ENCODE measurements at places on chromosomes 3 and 15. TPM values are rescaled to one million over a fixed set of nuclear protein-coding genes. Genes with fewer than 3 reads are reported as not detected.

DNA sequence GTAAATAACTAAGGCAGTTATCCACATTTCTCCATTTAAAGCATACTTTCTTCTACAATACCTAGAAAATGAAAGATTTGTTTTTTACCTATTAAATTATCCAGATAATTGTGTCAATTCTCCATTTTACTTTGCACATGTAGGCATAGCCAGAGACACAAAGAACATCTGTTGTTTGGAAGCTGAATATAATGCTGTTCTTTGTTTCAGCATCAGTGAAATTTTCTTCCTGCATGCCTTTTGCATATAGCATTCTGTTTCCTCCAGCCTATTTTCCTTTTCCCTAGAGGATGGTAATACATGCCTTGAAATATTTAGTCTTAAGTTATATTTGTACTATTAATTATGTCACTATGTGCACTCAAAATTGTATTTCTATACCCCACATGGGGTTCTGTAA is 233.7 kb downstream of the CNTN6 start:
- H3K4me3 ChIP-seq: no peak overlapping the region
- no peak for DNase-seq
- no peaks in the 10 kb centered on the region for H3K27me3 ChIP-seq

DNA sequence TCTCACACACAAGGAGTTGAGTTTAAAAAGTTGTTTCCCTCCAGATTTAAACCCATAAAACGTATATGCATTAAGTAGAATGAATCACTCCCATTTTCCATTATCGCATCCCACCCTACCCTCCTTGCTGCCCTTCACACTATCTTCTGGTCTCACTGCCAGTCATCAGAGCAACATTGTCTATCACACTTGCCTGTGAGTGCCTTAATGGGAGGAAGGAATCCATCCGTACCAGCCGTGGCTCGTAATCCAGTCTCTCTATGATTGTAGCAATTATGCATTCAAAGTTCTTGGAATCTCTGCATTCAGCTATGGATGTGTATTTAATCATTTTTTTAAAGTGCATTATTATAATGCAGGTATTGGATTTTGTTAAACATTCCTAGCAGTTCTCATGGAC is 1.9 kb downstream of the TMEM266 start:
- no peak overlapping the region for H3K4me3 ChIP-seq
- no peaks in the 10 kb centered on the region for H3K36me3 ChIP-seq
- H3K27ac ChIP-seq: no peak overlapping the region
- DNase-seq: no peak

GRCh38 chr3:27216955-27217552 is 152.1 kb downstream of the NEK10 start:
- H3K36me3 ChIP-seq: no peaks in the 10 kb centered on the region
- no peaks in the 10 kb centered on the region for H3K4me1 ChIP-seq
- no peak overlapping the region for H3K4me3 ChIP-seq
- no peak overlapping the region for H3K27ac ChIP-seq
- no peaks in the 10 kb centered on the region for H3K27me3 ChIP-seq
- no peak for DNase-seq

DNA sequence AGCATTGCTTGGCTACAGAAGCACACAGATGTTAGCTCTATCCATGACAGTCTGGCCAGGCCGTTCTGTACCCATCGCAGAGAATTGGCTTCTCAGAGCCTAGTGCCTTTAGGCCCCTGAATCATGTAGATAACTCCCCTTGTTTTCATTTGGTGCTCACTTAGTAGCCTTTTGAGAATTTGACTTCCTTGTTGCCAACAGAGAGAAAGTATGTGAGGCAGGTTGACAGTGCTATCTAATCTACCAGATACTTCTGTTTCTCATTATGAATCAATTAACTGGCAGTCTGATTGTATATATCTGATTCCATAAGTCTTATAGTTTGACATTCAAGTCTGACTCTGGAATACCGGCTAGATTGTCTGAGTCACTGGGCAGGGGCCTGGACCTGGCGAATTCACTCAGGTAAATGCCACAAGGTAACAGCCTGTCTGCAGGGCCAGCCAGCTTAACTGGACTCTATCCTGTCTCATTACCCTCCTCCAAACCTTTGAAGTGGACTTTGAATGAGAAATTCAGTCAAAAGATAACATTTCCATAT is 160.2 kb downstream of the GHSR start:
- no peaks in the 10 kb centered on the region for H3K36me3 ChIP-seq
- H3K4me1 ChIP-seq: peaks cover 9% of the 10 kb centered on the region
- no peak overlapping the region for H3K27ac ChIP-seq
- no peak overlapping the region for H3K4me3 ChIP-seq
- no peaks in the 10 kb centered on the region for H3K27me3 ChIP-seq

DNA sequence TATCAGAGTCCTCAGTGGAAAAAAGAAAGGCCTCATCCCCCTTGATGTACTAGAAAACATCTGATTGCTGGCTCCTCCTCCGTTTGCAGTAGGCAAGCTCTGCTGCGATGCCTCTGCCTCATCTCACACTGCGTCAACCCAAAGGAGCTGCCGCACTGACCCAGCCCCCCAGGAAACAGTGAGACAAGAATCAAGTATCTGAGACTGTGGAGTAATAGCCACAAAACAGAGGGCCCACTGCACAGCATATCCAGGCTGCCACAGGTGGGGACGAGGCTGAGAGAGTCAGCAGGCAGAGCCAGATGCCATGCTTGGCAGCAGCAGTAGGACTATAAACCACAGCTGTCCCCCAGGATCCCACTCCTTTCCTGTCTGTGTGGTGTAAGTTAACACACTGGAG is 165.9 kb downstream of the STAC start:
- H3K36me3 ChIP-seq: no peaks in the 10 kb centered on the region
- H3K4me1 ChIP-seq: no peaks in the 10 kb centered on the region
- DNase-seq: no peak
- H3K4me3 ChIP-seq: no peak overlapping the region

ATP1B3 gene
- 25.4 TPM for total RNA-seq

- no peaks in the 10 kb centered on the region for H3K27me3 ChIP-seq
- no peaks in the 10 kb centered on the region for H3K36me3 ChIP-seq
- H3K4me3 ChIP-seq: no peak overlapping the region
- H3K4me1 ChIP-seq: no peaks in the 10 kb centered on the region
These were observed 132.5 kb downstream of the APBA2 start for GRCh38 chr15:29018120-29018805.

DNA sequence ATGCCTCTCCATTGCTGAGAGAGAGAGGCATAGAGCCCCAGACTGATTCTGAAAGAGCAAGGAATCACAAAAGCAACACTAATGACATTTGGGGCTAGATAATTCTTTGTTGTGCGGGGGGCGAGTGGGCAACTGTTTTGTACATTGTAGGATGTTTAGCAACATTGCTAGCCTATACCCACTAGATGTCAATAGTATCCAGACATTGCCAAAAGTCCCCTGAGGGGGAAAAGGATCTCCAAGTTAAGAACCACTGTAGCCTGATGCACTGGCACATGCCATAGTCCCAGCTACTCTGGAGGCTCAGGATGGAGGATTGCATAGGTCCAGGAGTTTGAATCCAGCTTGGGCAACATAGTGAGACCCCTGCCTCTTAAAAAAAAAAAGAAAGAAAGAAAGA is 22.8 kb upstream of the GOLM2 start:
- no peak for DNase-seq
- no peak overlapping the region for H3K4me3 ChIP-seq
- no peak overlapping the region for H3K27ac ChIP-seq
- no peaks in the 10 kb centered on the region for H3K27me3 ChIP-seq

DNA sequence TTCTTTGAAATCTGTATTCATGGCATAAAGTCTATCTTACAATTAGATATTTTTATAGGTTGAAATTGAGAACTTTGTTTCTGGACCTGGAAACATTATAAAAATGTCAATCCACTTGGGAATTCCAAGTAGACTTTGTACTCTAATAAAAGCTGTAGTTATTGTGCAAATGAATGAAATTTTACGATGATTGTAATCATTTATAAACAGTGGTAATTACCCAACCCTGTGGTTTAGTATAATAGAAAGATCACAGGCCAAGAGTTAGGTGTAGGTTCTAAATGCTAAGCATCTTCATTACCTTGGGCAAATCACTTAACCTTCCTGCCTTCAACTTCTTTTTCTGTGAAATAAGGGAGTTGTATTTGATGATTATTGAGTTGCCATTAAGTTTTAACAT is 13.2 kb upstream of the SLC7A14 start:
- H3K36me3 ChIP-seq: no peaks in the 10 kb centered on the region
- no peaks in the 10 kb centered on the region for H3K4me1 ChIP-seq
- H3K27me3 ChIP-seq: no peaks in the 10 kb centered on the region
- H3K27ac ChIP-seq: no peak overlapping the region
- DNase-seq: no peak

GRCh38 chr3:73557986-73558726 is 66.6 kb downstream of the PDZRN3 start:
- H3K27me3 ChIP-seq: no peaks in the 10 kb centered on the region
- H3K4me1 ChIP-seq: peaks cover 2% of the 10 kb centered on the region
- no peaks in the 10 kb centered on the region for H3K36me3 ChIP-seq
- H3K27ac ChIP-seq: no peak overlapping the region
- H3K4me3 ChIP-seq: no peak overlapping the region

ZFAND6 gene
- 17.2 TPM for total RNA-seq

UCN2 gene
- not detected for total RNA-seq

DNA sequence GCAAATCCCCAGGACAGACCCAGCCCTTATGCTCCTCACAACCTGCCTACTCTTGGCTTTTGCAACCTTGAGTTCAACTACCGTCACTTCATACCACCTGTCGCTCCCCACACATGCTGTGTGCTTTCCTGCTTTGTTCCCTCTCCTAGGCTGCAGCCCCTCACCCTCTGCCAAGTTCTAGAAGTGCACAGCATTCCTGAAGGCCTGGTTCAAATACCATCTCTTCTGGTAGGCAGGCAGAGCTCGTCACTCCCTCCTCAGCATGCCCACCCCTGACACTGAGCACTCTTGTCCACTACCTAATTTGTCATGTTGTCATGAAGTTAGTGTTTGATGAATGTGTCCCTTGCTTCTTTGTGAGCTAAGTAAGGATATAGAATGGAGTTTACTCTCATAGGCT is 129.6 kb downstream of the SEMA6D start:
- DNase-seq: no peak
- no peak overlapping the region for H3K4me3 ChIP-seq
- H3K36me3 ChIP-seq: no peaks in the 10 kb centered on the region
- no peaks in the 10 kb centered on the region for H3K27me3 ChIP-seq
- H3K4me1 ChIP-seq: peaks cover 47% of the 10 kb centered on the region

DNA sequence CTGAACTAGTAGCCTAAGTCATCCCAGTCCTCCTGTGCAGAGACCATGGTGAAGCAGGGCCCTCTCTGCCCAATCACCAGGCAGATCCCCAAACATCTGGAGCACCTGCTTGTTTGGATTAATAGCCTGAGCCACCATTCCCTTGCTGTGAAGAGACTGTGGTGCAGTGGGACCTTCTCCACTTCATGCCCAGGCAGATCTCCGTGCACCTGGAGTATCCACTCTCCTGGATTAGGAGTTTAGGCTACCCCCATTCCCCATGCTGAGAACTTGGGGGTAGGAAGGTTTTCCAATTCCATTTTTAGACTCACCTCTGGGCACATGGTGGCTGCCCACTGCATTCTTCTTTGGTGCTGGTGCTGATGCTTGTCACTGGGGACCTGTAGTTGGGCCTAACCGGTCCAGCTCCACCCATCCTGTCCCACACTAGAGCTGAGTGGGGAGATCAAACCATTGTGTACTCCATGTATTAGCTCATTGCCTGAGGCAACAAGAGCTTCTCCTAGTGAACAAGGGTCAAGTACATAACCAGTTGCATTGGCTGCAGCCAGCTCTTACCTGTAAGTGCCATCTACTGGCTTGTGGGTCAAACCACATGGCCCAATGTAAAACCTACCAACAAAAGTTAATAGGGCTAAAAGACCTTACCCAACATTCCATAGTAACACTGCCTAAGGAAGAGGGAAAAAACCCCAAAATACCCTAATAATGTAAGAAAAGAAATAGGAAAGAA is 382.5 kb upstream of the CBLB start:
- H3K4me3 ChIP-seq: no peak overlapping the region
- H3K4me1 ChIP-seq: no peaks in the 10 kb centered on the region
- no peaks in the 10 kb centered on the region for H3K27me3 ChIP-seq
- H3K27ac ChIP-seq: no peak overlapping the region

DNA sequence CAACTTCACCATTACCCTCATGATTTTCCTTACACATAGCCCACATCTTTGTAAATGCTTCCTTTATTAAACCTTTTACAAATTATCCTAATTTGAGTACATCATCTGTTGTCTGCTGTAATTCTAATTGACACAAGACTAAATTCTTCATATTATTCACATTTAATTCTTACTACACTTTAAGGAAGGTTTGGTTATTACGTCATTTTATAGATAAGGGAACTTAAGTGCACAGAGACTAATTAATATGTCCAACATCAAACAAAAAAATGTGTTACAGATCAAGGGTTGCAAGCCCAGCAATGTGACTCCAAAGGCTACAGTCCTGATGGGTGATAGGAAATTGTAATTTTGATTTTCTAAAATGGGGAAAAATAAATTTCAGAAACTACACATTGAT is 289.1 kb upstream of the ZNF385D start:
- no peak overlapping the region for H3K27ac ChIP-seq
- H3K36me3 ChIP-seq: no peaks in the 10 kb centered on the region
- no peaks in the 10 kb centered on the region for H3K4me1 ChIP-seq
- no peak overlapping the region for H3K4me3 ChIP-seq
- H3K27me3 ChIP-seq: no peaks in the 10 kb centered on the region

DOCK3 gene
- 0.09 TPM for total RNA-seq

ACTL6A gene
- 21.4 TPM for total RNA-seq

DNA sequence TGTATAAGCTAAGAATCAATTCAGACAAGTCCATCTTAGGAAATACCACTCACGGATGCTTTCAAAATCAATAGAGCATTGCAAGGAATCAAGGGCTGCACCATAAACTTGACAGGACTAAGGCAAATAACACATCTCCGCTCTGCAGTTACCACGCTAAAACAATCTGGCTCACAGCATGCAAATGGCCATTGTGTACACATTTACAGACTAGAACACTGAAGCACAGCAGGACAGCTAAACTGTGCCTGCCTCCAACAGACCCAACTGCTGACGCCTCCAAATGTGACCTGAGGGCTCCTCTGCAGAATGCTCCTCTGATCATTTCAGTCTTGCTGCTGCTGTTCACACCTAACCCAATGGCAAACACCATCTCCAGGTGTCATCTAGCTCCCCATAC is 104.3 kb downstream of the MEX3B start:
- no peak for DNase-seq
- no peaks in the 10 kb centered on the region for H3K4me1 ChIP-seq
- H3K4me3 ChIP-seq: no peak overlapping the region
- no peaks in the 10 kb centered on the region for H3K27me3 ChIP-seq

NR2E3 gene
- 0.19 TPM for total RNA-seq
